Hindlimb muscle (tissue), 1 donor: ENCODE measurements at places on chromosomes 5 and 9.

GRCh38 chr5:175894271-175894670 is 22.9 kb downstream of the CPLX2 start:
- DNase-seq: no peak

DNA sequence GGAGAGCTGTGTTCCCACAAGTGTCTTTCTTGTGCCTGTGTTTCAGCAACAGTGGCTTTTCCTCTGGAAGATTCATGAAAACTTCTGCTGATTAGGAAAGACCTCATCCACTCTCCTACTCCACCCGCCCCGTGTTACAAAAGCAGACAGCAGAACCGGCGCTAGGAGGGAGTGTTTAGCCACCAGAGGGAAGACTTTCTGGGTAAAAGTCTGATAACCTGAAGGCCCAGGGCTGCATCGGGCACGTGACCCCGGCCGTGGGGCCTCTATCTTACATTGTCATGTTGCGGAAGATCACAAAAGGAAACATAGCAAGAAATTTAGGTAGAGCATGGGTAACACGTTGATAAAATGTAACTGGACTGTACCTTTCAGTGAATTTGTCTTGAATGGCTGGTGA is 32.0 kb upstream of the DMRT2 start:
- no peak for DNase-seq

DNA sequence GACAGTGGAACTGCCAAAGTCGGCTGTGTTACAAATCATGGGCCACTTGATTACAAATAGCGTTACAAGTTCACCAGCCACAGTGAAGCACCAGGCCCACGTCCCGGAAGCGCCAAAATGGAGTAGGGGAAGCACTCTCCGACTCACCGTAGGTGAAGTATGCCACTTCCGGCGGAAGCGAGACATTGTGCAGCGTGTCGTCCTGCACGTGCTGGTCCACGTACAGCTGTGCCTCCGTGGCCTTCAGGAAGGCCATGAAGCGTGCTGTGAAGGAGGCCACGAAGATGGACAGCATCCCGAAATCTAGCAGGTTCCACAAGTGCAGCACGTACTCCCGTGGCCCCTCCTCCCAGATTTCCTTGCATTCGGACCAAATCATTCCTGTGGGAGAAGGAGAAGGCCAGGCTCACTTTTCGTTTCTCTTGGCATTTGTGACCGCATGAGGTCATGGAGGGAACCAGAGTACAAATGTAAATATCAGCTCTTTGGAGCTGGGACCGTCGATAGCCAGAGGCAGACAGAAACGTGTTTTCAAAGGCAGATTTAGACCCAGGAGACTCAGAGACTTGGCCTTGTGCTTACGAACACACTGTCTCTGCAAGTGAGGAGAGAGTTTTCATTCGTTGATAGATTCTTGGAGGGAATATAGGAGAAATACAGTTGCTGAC is 58.7 kb upstream of the SMIM32 start:
- DNase-seq: peak; percentile 11

GRCh38 chr5:151589878-151590570 is 1.1 kb downstream of the FAT2 start:
- no peak for DNase-seq

GRCh38 chr9:6910032-6910431 is 152.3 kb downstream of the KDM4C start:
- no peak for DNase-seq

- DNase-seq: no peak
These were observed 57.4 kb downstream of the TSTD2 start for GRCh38 chr9:97575673-97576200.

GRCh38 chr9:15484802-15485201 is 26.0 kb downstream of the PSIP1 start:
- no peak for DNase-seq

- DNase-seq: no peak
These were observed 18.2 kb downstream of the SPACA9 start for GRCh38 chr9:132896906-132897305.

- DNase-seq: no peak
These were observed 166.4 kb upstream of the OTULINL start for GRCh38 chr5:14415024-14415697.

GRCh38 chr9:98861781-98862504 is 54.5 kb downstream of the GALNT12 start:
- DNase-seq: no peak

DNA sequence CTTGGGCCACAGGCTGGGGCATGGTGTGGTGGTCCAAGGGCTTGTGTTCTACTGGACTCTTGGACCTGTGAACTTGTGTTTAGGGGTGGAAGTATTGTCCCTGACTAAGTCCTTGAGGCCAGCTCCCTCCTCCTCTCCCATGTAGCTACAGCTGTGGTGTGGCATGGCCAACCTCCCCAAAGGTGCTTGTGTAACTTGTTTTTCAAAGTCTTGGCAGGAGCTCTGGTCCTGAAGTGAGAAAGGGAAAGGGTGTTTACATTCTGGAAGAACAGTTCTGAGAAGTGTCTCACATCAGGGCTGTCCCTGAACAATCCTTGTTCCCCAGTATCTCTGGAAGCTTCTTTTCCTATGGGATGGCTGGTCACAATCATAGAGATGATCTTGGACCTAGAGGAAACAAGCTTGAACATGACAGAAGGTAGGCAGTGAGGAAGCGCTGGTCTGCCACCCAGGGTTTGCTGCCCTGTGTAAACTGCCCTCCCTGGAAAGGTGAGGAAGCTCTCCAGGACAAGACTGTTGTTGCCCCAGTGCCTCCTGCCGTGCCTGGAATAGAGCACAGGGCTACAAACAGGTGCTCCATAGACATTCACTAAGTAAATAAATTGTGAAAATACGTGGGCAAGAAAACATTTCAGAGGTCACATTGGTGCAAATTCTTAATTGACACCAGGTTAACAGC is 64.6 kb upstream of the KLF9 start:
- DNase-seq: no peak

GRCh38 chr5:173789031-173789920 is 98.9 kb upstream of the CPEB4 start:
- no peak for DNase-seq
